Umbilical cord (tissue), 2 donors: ENCODE measurements at places on chromosomes 4 and X.

DNA sequence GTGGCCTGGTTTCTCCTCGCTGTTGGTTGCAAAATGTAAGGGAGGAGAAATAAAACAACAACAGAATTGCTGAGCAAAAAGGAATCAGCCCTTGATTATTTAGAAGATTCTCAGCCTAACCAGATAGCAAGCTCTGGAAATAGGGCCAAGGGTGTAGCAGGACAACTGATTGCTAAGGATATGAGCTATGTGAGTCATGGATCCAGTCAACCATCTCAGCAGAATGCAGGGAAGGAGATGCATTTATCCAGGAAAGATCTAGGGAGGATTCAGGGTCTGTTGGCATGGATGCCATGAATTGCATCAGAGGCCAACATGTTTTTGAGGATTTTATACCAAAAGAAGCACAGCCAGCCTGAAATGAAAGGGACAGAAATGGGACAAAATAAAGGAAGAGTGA lies 2.2 kb upstream of the XAGE3 start:
- DNase-seq: no peak

- DNase-seq: no peak
Observed at GRCh38 chr4:95465010-95465409, 83.8 kb downstream of the UNC5C start.

DNA sequence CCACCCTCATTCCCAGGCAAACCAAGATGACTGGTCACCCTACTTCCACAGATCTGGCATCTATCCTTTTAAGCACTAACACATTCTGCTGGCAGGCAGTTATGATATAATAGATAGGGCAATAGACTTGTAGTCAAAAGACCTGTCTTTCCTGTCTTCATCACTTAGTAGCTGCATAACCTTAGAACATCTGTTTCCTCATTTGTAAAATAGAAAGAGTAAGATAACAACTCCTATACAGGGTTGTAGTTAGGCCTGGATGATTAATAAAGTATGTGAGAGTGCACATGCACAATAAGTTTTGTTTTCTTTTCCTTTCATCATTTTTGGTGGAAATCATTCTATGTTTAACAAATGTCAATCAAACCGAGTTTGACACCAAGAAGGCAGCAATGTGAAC lies 72.1 kb downstream of the GPR82 start:
- DNase-seq: no peak

- no peak for DNase-seq
Observed at GRCh38 chrX:155870958-155871357, 10.2 kb upstream of the VAMP7 start.
